Left colon (tissue), 2 donors: ENCODE measurements at places on chromosomes 7 and 10.

DNA sequence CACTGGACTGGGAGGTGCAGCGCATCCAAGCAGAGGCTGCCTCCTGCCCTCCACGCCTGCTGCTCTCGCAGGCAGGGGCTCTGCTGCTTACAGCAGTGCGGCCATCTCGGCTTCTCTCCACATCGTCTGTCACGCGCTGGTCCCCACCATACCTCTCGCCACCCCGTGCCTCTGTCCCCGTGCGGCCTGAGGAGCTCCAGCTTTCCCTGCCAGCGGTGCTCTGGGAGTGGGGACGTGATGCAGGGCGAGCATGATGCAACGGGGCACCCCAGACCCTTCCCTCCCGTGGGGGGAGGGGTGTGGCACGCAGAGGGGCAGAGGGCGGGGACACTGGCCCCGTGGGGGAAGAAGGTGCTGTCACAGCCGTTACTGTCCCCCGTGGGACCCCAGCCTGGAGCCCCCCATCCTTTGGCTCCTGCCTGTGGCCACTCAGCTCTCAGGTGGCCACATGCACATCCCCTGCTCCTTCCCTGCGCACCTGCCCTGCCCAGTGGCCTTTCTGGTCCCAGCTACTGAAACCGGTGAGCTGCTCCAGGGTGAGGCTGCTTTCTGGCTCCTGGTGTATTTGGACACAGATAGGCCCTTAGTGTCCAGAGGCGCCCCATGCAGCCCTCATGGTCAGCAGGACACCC, 9.0 kb downstream of the GET4 start:
- no peak for DNase-seq

GRCh38 chr7:96789914-96790313, 80.3 kb upstream of the SEM1 start:
- DNase-seq = no peak

- no peak for DNase-seq
These were observed 28.6 kb downstream of the RPS24 start for GRCh38 chr10:78062296-78062695.

GRCh38 chr10:93849593-93849992, 44.2 kb upstream of the SLC35G1 start:
- DNase-seq = no peak

DNA sequence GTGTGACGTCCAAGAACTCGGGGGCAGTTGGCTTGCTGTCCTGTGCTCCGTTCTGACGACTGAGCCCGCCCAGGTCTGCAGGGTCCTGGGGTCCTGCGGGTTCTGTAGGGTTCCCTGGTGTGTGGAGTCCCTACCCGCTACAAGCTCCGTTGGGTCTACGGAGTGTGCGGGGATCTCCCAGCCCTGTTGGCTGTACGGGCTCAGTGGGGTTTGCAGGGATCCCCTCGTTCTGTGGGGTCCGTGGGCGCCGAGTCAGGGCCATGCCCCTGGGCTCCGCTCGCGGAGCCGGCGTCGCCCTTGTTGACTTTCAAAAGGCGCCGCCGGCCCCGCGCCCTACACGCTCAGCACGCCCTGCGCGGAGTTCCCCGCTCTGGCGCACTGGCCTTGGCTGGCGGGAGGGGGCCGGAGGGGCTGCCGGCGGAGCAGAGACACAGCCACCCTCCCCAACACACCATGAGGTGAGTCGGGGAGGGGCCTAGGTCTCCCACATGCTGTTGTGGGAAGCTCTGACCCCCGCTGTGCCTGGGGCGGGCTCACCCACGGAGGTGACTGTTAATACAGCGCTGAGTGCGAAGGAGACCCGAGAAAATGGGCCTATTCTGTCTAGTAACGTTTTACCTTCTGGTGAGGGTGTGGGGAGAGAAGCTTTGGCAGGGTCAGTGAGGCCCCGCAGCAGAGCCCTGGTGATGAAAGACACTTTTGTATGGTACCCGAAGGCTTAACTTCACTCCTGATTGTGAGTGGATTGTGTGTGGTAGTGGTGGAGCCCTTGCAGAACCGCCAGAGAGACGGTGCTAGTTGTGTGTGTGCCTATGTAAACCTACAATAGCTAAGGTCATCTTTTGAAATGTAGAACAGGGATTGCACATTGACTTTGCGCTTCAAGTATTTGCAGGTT, 8.1 kb downstream of the TASOR2 start:
- DNase-seq = peak; percentile 74

GRCh38 chr10:6667679-6668270, 87.7 kb upstream of the PRKCQ start:
- peak; percentile 21 for DNase-seq

DNA sequence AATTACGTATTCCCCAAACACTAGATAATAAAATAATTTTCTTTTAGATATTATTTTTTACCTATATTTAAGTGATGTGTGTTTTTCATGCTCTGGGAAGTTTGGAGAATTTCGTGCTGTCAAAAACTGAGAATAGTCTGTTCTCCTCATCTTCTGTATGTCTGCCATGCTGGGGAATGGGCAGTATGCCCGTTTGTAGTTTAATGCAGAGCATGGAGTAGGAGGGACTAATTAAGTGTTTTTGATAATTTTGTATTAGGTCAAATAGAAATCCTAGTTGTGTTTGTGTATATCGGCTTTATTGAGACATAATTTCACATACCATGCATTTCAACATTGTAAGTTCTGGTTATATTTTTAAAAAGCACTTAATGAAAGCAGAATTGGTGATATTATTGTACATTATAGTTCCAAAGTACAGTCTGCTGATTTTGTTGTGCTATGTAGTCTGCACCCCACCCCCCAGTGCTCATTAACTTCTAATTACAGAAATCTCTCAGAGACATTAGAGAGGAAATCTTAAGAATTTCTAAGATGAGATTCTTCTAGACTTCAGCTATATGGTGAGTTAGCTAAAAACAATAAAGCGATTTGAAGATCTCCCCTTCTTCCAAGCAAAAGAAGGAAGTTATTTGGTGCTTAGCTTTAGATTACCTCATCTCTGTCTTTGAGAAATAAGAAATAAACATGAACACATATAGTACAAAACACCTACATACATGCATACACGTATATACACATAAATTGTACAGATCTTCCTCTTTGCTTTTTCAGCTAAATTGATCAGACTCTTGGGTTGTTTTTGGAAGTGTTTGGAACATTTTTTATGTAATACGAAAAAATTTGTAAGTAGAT, 22.2 kb downstream of the ZRANB1 start:
- DNase-seq = no peak

DNA sequence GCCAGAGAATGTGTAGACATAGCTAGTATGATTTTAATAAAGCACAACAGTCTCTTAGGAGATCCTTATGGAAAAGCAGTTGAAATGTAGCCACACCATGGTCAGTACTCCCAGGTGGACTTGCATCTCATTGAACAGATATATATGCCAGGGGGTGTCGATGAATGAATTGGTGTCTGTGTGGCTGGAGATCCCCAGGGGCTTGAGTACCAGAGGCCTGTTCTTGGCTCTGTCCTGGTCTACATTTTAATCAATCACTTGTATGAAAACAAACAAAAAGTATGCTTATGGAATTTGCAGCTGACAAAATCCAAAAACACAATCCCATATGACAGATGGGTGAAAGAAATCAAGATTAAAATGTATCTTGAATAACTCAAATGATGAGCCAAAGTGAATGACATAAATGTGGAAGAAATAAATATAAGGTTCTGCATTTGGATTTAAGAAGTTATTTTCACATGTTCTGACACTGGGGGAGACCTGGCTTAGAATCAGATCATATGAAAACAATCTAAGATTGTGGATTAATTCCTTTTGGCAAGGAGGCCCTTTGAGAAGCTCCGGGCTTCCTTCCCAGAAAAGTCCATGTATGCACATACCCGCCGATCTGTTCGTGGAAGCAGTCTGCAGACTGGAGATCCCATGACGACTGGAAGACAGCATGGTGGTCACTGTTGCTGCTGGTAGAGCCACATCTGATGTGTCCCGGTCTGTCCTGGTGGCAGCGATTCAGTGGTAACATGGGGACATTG, 15.6 kb downstream of the CLEC2L start:
- no peak for DNase-seq

- no peak for DNase-seq
These were observed 50.3 kb downstream of the MAD1L1 start for GRCh38 chr7:2182461-2182860.

GRCh38 chr10:106740-107139, 28.5 kb upstream of the ZMYND11 start:
- DNase-seq = no peak

DNA sequence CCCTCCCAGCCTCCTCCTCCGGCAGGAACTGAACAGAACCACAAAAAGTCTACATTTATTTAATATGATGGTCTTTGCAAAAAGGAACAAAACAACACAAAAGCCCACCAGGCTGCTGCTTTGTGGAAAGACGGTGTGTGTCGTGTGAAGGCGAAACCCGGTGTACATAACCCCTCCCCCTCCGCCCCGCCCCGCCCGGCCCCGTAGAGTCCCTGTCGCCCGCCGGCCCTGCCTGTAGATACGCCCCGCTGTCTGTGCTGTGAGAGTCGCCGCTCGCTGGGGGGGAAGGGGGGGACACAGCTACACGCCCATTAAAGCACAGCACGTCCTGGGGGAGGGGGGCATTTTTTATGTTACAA, 83.3 kb downstream of the PAX2 start:
- peak; percentile 23 for DNase-seq

DNA sequence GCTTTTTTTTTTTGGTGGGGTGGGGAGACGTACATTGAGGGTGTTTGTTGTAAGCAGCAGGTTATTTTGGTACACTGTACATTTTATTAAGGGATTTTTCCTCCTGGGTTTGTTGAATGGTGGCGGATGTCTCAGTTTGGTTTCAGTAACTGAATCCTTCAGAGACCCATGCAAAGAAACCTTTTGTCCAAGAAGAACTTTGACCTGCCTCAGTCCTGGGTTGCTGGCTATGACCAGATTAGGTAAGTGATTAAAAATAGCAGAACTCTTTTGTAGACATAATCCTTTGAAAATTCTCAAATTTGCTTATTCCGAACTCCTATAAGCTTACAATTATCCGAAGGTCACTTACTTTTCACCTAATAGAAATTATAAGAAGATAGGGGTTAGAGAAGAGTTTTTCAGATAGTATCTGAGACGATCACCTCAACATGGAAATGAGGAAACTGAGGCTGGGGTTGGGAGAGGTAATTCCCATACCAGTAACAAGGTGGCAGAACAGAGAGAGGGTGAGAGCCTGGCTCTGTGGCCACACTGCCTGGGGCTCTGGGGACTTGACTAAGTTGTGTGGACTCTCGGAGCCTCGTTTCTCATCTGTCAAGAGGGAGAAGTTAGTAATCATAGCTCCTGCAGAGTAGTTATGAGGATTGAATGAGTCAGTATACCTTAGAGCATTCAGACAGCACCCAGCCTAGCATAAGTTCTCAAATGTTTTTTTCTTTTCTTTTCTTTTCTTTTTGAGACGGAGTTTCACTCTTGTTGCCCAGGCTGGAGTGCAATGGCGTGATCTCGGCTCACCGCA, 87.4 kb downstream of the CCNY start:
- DNase-seq = no peak

DNA sequence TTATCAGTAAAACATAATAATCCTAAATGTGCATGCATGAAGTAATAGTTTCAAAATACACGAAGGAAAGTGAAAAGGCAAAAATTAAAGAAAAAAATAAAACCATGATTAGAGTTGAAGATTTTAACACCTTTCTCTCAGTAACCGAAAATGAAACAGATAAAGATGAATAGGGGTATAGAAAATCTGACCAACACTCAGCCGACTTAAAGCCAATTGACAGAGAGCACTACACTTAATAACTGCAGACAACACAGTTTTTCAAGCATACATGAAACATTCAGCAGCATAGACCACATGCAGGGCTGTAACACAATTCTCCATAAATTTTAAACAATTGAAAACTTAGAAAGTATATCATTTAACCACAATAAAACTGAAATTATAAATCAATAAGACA, 76.1 kb downstream of the CUBN start:
- DNase-seq = no peak

GRCh38 chr7:156669035-156669828, 28.7 kb downstream of the RNF32 start:
- no peak for DNase-seq

DNA sequence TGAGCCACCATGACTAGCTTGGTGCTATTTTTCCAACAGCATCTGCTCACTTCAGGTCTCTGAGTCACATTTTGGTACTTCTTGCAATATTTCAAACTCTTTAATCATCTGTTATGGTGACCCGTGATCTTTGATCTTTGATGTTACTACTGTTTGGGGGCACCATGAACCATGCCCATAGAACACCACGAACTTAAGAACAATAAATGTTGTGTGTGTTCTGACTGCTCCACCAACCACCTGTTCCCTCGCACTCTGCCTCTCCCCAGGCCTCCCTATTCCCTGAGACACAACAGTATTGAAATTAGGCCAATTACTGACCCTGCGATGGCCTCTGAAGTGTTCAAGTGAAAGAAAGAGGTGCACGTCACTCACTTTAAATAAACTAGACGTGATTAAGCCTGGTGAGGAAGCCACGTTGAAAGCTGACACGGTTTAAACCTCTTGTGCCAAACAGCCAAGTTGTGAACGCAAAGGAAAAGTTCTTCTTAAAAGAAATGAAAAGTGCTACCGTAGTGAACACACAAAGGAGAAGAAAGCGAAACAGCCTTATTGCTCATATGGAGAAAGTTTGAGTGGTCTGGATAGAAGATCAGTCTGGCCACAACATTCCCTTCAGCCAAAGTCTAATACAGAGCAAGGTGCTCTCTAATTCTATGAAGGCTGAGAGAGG, 27.2 kb upstream of the ATP6V0A4 start:
- DNase-seq = no peak

DNA sequence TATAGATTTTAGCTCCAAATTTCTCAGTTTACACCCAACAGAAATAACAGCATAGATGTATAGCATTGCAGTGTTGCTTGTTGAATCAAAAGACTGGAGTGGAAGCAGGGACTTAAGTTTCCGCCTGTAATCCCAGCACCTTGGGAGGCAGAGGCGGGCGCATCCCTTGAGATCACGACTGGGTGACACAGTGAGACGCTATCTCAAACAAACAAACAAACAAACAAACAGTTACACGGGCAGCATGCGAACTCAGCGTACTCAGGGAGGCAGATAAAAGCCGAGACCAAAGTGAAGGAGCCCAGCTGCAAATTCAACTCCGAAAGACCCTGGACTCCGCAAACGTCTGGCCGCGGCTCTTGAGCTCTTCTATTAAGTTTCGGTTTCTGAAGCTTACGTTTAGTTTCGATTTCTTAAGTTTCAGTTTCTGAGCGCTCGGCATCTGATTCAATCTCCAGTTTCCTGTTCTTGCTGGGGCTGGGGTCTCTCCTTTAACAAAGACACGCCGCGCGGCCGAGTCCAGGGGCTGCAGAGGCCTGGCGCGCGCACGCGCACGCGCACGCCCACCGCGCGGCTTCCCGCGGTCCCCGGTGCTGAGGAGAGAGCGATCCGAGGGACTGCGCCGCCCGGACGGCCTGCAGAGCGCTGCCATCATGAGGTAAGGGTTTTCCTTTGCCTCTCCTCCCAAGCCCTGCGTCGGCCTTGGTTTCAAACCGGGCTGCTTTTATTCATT, at the start of gene IFIT5:
IFIT5 (plus strand) TSS at position 423 of the 733 bp plus-strand sequence; CDS start at position 654, 231 bp downstream.
- DNase-seq = peak; percentile 53

GRCh38 chr10:67667035-67667425, 29.0 kb downstream of the CTNNA3 start:
- no peak for DNase-seq
